ENCODE measurements at places on chromosomes 6 and 20.
A peak's percentile ranks its signal among the peaks of the same experiment; 100 is the strongest.

GRCh38 chr6:108714766-108715414 lies 133.3 kb upstream of the ARMC2 start:
- no peak for DNase-seq

DNA sequence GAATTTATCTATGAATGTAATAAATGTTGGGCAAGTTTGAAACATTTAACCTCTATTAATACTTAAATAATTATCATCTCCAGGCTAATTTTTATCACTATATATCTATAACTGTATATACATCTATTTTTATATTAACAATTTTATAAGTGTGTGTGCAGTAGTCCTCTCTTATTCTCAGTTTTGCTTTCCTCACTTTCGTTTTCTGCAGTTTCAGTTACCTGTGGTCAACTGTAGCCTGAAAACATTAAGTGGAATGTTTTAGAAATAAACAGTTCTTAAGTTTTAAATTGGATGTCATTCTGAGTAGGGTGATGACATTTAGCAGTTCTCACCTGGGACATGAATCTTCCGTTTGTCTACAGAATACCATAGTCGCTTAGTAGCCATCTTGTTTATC lies 379.4 kb upstream of the MAN1A1 start:
- no peak for DNase-seq

GRCh38 chr6:118810420-118811027 lies 83.4 kb upstream of the ASF1A start:
- peak; percentile 46 for DNase-seq

- no peak for DNase-seq
These were observed 432 bp upstream of the KHDRBS2 start for GRCh38 chr6:62286470-62286843.

GRCh38 chr20:20331817-20332216 lies 36.1 kb upstream of the INSM1 start:
- no peak for DNase-seq

- no peak for DNase-seq
These were observed 118.1 kb downstream of the PREX1 start for GRCh38 chr20:48709744-48710143.

- DNase-seq = peak; percentile 45
These were observed 585 bp downstream of the PSMB9 start for GRCh38 chr6:32854376-32855178.

DNA sequence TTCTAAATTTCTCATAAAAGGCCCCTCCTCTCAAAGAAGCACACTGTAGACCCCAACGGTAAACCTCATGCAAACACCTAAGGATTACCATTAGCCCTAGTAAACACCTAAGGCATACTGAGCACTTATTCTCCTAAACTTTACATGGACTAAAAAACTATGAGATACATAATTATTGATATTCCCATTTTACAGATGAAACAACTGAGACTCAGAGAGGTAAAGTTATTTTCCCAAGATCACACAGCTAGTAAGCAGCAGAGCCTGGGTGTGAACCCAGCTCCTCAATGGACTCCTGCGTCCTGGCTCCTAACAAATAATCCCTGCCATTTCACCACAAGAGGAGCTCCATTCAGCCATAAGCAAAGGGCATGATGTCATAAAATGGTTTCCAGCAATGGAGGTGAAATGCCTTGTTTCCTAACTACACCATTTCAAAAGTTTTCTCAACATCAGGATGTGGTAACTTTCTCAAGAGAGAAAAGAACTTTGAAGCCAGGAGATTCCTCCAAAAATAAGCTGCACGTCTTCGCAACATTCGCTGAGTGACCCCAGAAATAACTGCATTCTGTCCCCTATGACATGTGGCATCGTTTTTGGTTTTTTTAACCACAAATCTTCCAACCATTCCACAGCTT lies 4.1 kb downstream of the ATP9A start:
- DNase-seq = no peak

DNA sequence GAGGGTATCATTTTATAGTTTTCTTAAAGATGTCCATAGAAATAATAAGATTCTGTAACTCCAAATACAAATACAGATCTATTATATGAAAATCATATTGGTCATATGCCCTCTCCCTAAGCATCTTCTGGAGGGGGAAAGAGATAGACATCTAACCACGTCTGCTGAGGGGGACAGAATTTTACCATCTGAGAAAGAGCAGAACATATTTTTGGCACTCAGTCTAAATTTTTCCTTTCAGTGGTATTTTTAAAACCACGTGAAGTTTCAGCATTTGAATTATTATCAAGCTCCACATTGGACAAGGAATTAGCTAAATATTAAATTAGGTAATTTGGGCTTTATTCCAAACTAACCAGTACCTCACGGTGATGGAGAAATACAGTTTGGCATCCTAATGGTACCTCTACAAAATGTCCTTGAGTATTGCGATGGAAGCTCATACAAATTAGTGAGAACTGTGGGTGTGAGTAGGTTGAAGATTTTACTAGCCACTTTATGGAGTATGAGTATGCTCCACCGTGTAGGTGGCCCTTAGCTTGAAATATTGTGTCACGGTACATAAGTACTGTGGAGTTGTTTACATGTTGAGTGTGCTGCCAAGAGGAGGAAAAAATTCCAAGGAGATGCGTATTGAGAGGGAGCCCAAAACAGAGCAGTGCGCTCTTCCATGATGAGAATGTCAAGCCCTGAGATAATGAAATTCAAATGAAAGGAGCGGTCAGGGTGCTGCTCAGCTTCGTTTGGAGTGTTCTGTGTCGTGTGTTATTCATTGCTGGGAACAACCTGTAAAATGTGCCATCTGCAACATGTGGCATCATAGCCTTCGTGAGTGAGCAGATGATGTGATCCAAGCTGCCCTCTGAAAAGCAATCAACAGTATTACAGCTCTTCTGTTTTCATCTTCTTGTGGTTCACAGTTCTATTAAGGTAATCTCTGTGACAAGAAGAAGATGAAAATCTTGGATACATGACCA lies 48.4 kb upstream of the PHACTR2 start:
- no peak for DNase-seq

DNA sequence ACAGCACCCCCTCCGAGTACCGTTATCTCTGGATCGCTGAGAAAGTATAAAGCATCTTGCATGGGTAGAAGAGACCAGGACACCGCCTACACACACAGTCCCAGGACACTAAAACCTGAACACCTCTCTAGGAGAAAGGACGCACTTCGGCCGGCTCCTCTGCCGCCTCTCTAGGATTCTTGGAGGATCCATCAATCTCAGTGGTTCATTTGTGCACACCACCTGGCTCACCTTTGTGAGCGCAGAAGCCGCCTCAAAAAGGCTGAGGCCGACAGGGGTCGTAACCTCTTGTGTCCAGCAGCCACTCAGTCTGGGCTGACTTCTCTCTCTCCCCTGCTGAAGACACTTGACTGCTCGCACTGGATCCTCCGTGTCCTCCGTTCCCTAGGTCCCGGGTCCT lies 13.5 kb downstream of the ZSCAN23 start:
- DNase-seq = no peak

- no peak for DNase-seq
These were observed 2.7 kb upstream of the RBM24 start for GRCh38 chr6:17278289-17279063.

DNA sequence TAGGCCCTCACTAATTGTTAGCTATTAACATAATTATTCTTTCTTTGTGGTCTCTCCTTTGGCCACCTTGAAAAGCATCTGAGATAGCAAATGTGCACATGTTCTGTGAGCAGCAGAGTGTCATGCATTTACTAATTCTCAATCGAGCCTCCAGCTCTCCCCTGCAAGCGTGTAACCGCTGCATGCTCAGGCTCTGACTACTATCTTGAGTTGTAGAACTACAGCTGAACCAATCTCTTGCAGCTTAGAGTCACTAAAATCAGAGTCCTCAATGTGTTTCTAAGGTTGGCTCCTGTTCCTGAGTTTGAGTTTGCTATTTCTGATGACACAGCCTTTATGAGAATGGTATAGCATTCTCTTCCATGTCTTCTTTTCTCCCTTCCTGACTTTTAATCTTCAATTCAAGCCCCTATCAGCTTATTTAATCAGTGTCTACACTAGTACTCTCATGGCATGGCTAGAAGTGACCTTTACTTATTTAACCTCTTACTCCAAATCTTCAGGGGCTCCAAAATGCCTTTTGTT lies 65.5 kb downstream of the PPP1R3G start:
- DNase-seq = no peak

- no peak for DNase-seq
These were observed 94.8 kb upstream of the PMEPA1 start for GRCh38 chr20:57804470-57805250.

DNA sequence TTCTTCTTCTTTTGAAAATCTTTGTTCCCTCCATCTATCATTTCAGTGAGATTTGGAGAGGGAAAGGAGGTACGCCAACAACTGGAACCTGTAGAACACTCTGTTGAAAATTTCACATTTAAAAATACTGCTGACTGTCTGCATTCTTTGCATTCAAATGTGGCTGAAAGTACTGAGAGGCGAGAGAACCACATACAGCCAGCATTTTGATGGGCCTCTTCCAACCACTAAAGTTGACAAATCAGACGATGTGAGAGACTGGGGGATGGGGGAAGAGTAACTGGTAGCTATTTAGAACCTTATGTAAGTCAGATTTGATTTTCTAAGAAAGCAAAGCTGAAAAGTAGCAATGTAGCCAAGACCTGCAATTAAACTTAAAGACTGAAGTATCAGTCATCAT lies 77.5 kb downstream of the FKBP5 start:
- DNase-seq = no peak

GRCh38 chr20:58898629-58899408 lies 46.3 kb downstream of the GNAS start:
- DNase-seq = no peak

DNA sequence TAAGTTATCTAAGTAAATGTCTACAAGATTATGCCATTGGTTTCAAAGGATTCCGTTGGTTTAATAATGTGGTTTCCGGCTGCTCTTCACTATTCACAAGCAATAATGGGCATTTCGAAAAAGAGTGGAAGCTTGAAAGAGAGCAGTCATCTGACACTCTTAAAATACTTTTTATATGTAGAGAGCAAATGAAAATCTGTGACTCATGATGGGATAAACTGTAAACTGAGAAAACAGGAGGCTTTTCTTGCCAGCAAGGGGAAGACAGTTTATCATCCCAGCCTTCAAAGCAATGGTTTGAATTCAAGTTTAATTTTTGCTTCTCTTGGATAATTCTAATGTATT lies 145.7 kb downstream of the KHDC1L start:
- no peak for DNase-seq

- DNase-seq = no peak
These were observed 307.7 kb upstream of the DEFB115 start for GRCh38 chr20:30949761-30950160.

- DNase-seq = no peak
These were observed 130.1 kb upstream of the SLC2A12 start for GRCh38 chr6:134182528-134182927.

DNA sequence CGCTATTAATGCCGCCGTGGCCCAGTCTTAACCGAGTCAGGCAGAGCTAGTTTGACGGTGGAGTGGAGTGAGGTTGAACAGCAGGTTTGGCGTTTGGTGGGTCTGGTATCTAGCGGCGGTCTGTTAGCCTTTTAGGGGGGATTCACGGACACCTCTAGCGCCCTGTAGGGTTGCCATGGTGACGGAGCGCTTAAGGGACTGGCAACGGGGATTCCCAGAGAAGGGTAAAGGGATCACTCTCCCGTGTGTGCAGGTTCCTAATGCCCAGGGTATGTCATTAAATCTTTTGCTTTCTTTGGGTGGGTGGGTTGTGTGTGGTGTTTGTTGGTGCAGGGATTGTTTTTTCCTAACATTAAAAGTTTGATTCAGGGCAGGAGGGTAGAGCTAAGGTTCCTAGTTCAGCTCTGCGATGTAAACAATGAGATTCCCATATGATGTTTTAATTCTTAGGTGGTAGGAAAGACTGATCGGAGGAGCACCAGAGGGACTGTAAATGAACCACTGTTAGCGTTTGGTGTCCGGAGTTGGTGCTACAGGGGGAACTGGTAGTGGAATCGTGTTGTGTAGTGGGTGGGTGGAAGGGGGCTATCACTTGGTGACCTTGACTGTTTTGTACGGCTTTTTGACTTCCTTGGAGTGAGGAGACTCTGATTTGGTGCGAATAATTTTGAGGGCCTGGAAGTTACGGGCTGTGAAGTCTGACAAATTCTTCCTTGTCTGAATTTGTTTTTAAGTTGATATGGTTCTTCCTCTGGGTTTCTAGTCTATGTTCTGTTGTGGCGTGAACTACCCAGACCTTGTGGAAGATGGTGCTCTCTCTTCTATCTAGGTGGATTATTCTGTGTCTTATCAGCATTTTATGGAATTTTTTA lies 5.0 kb downstream of the BRD2 start:
- DNase-seq = peak; percentile 39

- no peak for DNase-seq
These were observed 95.5 kb downstream of the EYA2 start for GRCh38 chr20:46990017-46990595.

- no peak for DNase-seq
These were observed 16.3 kb upstream of the UTRN start for GRCh38 chr6:144268794-144269349.

- DNase-seq = no peak
These were observed 47.4 kb upstream of the DDR1 start for GRCh38 chr6:30836957-30837356.

DNA sequence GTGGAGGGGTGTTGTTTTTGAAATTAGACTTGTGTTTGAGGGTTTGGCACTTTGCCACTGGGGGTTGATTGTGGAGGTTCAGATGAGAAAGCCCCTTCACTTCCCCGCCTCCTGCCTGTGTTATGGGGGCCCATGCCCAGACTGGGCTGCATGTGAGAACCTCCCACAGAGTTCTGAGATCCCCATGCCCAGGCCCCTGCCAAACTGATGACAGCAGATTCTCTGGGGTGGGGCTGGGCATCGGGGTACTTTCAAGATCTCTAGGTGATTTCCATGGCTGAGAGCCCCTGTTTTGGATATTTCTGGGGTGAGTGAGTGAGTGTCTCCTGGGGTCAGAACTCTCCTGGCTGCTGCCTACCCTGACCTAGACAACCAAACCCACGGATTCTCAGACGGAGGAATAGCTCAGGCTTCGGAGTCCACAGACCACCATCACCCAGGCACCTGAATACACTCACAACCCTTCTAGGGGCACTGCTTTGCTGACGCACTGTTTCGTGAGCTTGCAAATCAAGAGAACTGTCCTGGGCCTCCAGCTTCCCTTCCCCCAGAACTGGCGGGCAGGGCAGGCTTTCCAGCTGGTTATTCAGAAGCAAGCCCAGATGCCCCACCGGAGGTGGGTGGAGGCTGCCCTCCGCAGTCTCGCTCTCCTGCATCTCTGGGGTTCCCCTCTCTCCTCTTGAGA lies 6.3 kb downstream of the BCAS1 start:
- no peak for DNase-seq

GRCh38 chr6:83908813-83909212 lies 49.3 kb downstream of the CYB5R4 start:
- DNase-seq = no peak

DNA sequence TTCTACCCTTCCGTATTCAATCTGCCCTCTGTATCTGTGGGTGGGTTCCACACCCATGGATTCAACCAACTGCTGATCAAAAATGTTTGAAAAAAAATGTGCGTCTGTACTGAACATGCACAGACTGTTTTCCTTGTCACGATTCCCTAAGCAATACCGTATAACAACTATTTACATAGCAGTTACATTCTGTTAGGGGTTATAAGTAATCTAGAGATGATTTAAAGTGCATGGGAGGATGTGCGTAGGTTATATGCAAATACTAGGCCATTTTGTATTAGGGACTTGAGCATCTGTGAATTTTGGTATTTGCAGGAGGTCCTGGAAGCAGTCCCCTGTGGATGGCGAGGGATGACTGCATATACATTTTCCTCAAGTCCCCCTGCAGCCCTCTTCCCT lies 486.9 kb downstream of the PREX1 start:
- DNase-seq = no peak

- peak; percentile 43 for DNase-seq
These were observed 55.7 kb upstream of the SLC23A2 start for GRCh38 chr20:5056801-5057599.

GRCh38 chr20:370151-370600 lies 10.4 kb upstream of the TRIB3 start:
- no peak for DNase-seq
